Activated CD8-positive, alpha-beta memory T cell treated with anti-CD3 and anti-CD28 coated beads for 1 hour (primary cell): ENCODE measurements at places on chromosomes 7 and 10.

DNA sequence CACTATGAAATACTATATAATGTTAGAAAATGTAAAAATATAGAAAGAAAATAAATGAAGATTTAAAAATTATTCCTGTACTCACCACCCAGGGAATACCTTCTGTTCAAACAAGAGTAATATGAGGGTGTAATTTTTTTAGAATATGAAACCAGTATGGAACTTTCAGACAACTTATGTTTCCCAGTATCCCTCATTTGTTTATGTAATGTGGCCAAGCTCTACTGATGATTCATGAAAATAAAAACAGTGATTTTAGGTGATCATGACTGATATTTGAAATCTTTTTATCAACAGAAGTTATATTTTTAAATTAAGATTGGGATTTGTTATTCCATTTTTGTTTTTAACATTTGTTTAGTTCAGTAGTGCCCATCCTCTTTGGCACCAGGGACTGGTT, 18.8 kb downstream of the SLK start:
- DNase-seq: no peak

DNA sequence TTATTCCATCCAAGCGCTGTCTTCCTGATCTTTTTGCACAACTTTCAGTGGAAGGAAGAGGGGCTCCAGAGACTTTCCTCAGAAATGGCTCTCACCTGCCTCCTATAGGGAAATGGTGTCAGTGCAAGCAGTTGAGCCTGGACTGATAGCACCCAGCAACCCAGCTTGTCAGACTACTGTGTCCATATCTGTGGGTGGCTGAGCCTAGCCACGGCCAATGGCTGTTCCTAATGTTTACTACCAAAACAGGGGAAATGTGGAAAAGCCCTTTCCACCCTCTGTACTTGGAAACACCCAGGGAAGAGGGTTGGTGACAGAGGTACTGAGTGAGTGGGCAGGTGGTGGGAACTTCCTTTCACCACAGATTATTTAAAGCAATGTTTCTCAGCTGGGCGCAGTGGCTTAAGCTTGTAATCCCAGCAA, 4.3 kb upstream of the YKT6 start:
- DNase-seq: no peak

GRCh38 chr7:132112657-132113056, 463.6 kb downstream of the PLXNA4 start:
- DNase-seq: no peak

DNA sequence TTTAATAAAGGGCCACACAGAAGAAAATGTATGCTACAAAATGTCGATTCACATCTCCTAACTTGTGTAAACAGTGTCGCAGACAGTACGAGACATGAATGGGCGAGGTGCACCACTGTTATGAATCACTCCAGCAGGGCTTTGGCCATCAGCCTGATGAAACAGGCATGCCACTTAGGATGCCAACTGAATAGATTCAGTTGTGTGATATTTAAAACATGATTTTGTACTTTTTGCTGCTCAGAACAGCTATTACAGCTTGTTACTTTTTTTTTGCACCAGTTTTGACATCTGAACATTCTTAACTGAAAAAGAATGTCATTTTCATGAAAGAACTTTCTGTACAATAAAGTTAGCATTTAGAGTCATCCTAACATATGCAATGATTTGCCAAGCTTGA, 138.1 kb downstream of the VTI1A start:
- DNase-seq: no peak

DNA sequence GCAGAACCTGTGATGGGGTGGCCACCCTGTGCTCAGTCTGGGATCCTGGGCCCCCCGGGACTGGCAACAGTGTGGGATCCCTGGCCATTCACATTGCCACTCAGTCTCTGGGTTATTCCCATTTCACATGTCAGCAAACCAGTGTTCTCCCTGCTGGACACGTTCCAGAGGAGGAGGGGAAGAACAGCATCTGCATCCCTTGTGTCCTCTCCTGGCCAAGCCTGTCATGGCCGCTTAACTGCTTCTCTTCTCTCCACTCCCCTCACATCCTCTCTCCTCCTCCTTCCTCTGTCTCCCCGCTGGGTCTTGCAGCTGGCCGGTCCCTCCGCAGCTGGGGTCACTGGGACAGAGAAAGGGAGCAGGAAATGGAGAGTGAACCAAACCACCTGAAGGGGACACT, 74.4 kb downstream of the C10orf105 start:
- no peak for DNase-seq

GRCh38 chr10:37552881-37553280, 304.5 kb downstream of the ZNF248 start:
- DNase-seq: no peak

- DNase-seq: no peak
These were observed 92.0 kb downstream of the CTBP2 start for GRCh38 chr10:125068406-125068805.

- peak; percentile 29 for DNase-seq
These were observed 120.0 kb upstream of the PLPP4 start for GRCh38 chr10:120336911-120337540.

GRCh38 chr7:151744656-151745638, 132.0 kb downstream of the PRKAG2 start:
- DNase-seq: no peak

DNA sequence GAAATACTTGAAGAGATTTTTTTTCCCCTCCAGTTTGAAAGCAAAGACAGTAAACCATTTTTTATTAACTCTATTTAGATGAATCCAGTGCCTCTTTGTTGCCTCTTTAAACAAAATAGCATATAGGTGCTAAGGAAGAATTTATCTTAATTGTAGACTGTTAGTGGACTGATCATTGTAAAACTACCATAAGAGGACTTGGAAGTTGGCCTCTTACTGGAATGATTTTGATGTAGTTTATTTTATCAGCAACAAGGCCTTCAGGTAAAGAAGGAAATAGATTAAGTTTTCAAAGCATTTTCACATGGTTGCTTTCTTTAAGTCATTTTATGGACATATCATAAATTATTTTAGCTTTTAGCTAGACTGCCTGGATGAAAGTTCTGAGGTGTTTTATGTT, 53.2 kb downstream of the KLHDC10 start:
- no peak for DNase-seq

DNA sequence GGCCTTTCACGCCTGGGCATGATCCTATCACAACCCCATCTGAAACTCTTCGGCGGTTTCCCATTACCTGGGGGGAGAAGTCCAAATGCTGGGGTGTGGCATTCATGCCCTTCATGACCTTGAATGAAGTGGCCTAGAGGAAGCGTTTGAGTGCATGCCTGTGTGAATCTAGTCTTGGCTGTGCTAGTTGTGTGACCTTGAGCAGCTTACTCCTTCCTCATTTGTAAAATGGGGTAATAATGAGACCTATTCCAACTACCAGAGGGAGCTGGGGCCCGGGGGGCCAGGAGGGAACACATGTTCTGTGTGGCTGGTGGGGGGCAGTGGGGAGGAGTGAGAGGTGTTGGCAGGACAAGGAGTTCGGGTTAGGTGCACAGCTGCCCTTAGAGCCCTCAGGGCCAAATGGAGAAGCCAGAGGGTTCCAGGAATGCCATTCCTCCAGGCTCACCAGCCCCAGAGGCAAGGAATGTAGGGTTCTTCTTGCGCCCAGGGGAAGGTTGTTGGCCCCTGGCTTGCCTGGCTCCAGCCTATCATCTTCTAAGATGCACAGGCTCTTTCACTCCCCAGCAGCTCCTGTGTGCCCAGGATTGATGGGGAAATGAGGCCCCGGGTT, 21.3 kb upstream of the TBRG4 start:
- DNase-seq: no peak

- DNase-seq: no peak
These were observed 21.4 kb downstream of the SGCE start for GRCh38 chr7:94634502-94634901.

DNA sequence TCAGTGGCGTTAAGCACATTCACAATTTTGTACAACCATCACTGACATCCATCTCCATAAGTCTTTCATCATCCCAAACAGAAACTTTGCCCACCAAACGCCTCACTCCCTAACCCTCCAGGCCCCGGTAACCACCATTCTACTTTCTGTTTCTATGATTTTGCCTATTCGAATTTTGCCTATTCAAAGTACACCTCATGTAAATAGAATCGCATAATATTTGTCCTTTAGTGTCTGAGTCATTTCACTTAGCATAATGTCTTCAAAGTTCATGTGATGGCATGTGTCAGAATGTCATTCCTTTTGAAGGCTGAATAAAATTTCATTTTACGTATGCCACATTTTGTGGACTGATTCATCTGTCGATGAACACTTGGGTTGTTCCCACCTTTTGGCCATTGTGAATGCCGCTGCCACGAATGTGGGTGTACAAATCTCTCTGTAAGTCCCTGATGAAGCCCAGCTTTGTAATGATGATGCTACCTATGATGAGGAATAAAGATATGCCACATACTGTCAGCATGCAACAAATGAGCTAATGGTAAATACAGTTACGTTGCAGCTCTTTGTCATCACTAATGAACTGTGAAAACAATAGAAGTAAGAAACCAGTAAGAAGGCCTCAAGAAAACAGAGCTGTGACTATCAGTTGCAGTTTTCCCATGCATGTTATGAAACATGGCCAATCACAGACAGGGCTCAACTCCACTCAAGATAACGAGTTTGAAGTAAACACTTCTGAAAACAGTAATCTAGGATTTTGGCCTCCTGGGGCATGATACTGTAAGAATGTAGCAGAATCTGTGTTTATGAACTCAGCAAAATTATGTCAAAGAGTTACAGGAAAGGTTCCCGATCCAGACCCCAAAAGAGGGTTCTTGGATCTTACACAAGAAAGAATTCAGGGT, 120.0 kb downstream of the ADAM12 start:
- DNase-seq: no peak

GRCh38 chr7:99876491-99876890, 342 bp downstream of the OR2AE1 start:
- DNase-seq: no peak

- no peak for DNase-seq
These were observed 12.1 kb upstream of the MAGI2 start for GRCh38 chr7:79465551-79465950.

DNA sequence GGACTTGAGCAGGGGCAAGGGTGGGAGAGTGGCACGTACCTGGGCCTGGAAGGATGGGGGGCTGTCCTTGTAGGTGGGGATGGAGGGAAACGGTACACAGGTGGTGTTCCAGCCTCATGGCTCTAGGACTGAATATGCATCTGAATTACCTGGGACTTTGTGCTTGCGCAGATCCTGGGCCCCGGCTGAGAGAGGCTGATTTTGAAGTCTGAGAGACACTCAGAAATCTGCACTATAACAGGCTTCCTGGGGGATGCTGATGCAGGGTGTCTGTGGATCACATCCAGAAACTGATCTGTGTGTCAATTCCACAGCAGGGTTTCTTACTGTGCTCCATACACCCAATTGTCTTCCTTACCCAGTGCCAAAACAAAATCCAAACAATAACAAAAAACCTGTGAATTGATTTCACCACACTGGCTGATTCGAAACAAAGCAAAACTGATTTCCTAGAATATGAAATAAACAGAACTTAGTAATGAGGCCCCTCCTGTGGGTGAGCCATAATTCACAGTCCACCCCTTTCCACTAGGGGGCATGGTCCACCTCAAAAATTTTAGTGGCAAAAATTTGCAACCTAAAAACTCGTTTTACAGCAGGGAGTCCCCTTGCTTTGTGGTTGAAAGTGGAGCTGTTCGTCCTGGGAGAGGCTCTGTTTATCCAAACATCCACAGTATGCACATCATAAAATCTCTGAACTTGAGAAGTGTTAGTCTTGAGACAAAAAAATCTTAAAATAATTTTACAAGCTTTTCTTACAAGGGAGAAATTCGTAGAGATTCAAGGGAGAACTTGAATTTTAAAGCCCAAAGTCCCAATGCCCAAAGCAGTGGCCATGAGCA, 32.0 kb upstream of the PLEKHA1 start:
- DNase-seq: peak; percentile 34

GRCh38 chr10:116792817-116793216, 50.5 kb upstream of the HSPA12A start:
- no peak for DNase-seq

GRCh38 chr7:44280993-44281721, 44.2 kb downstream of the CAMK2B start:
- DNase-seq: no peak

- no peak for DNase-seq
These were observed 59.5 kb downstream of the HBP1 start for GRCh38 chr7:107228291-107228690.

DNA sequence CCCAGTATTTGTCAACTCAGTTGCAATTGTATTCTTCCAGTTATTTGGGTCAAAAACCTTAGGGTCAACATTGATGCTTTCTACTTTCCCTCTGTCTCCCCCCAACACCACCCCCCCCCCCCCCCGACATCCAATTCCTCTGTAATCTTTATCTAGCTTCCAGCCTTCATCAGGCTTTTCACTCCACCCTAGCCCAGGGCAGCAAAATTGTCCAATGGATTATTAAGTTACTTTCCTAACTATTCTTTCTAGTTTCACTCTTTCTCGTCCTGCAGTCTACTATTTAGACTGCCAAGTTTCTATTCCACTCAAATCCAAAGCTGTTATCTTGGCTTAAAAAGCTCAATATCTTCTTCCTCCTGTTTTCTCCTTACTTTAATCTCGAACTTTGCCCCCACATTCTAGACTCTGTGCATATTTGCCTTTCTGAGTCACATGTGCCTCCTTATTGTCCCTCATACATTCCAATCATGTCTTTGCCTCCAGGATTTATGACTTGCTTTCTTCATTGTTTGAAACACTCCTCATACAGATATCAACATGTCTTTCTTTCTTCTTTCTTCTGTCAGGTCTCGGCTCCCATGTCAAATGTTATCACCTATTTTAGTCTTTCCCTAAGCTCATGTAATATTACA, 196.6 kb upstream of the TMEM196 start:
- DNase-seq: no peak

DNA sequence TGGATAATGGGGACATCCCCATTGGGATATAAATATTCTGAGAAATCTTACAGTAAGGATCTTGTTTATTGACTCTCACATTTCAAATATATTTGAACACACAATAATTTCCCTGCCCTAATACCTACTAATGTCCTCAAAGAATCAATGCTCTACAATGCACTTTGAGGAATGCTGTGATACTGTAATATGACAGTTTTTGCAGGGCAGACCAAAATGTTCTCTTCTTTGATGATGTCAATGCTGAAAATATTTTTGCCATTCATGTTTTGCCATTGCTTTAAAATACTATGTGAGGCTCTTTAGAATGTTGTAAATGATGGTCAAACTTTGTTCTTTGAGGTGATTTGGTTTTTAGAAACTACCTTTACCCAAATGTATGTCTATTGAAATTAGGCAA, 594.1 kb downstream of the INHBA start:
- DNase-seq: no peak
